ENCODE measurements at places on chromosomes 12 and 14.
A peak's percentile ranks its signal among the peaks of the same experiment; 100 is the strongest.

GRCh38 chr12:54654926-54655325 is 6.8 kb upstream of the DCD start:
- no peak for DNase-seq

DNA sequence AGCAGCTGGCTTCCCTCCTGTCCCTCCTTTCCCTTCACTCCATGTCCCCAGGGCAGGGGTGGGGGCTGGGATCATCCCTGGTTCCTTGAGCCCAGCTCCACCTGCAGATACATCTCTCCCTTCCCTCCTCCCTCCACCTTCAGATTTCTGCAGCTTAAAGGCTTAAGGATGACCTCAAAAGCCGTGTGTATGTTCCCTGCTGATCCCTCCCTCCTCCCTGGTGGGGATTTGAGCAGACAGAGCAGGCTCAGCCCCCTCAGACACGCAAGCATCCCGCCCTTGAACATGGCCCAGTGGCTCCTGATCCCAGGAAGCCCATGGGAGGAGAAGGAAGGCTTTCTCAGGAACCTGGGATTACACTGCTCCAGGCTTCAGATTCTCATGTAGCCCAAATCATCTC is 82.9 kb upstream of the RIN3 start:
- no peak for DNase-seq

DNA sequence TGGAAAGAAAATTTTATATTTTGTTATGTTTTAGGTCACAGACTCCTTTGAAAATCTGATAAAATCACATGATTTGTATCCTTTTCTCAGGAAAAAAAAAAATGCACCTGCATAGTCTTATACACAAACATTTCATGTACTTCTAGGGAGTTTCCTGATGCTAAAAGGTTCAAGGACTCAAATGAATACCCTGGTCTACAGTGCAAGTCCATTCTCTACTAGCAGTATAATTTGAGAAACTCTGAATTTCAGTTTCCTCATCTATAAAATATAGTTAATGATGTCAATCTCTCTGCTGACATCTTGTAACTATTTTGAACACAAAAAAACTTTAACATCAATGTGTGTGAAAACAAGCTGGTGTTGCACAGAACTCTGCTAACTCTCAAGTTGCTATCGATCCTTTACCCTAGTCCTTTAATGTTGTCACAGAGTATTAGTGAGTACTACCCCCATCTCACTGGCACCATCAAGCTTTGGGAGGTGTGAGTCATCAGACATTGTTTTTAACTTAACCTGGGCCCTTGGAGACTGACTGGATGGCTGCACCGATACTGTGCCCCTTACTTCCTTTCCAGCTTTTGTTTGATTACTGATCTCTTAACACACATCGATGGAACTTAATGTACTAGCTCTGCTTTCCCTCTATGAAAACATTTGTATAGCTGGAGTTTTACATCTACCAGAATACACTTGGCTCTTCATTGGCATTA is 251.9 kb upstream of the SOX5 start:
- DNase-seq = no peak

- no peak for DNase-seq
Observed at GRCh38 chr14:100586403-100587085, 673 bp downstream of the BEGAIN start.

- peak; percentile 56 for DNase-seq
Observed at GRCh38 chr12:55188974-55189556, 31.8 kb upstream of the OR10A7 start.

DNA sequence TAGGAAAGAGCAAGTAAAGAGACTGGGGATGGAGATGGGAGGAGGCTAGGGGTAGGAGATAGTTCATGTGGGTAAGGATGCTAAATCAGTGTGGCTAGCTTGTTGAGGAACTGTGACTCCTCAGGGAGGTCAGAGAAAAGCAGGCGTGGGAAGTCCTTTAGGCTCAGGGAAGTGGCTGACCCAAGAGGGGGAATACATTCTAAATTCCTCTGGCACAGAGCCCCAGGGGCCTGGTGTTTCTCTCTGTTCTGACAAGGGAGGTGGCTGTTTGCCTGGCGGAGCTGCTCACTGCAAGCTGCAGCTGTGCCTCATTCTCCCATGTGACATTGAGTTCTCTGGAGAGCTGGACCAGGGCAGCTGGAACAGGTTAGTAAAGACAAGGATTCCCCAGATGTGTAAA is 152.2 kb upstream of the SLC38A2 start:
- DNase-seq = peak; percentile 83

DNA sequence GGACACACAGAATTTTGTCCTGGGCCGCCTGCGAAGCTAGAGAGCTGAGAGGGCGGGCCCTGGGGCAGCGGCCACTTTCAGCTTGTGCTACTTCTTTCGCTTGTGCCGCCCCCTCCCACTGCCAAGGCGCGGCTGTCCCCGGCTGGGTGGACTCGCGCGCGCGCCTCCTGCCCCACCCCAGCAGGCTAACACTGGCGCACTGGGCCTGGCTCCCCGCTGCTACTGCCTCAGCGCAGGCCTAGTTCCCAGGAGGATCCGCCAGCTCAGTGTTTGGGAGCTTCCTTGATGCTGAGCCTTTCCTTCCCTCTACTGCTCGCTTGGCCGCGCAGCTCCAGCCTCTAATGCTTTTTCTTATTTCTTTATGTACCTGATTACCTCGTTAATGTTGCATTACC is 27.4 kb upstream of the METAP2 start:
- peak; percentile 23 for DNase-seq

DNA sequence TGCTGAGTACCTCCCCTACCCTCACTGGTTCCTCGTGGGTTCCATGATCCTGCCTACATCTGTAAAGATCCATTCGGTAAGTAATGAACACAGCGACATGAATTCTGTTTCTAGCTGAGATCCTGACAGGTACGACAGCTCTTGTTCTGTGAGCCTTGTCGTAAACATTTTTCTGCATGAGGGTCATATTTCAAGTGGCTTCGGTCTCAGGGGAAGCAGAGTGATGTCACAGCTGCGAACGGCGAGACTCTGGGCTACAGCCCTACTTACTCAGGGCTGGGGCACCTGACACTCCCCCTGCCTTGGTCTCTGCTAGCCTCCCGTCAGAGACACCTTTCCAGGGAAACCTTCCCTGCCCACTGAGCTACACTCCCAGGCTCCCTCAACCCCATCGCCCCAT is 85.8 kb downstream of the RBM19 start:
- no peak for DNase-seq

DNA sequence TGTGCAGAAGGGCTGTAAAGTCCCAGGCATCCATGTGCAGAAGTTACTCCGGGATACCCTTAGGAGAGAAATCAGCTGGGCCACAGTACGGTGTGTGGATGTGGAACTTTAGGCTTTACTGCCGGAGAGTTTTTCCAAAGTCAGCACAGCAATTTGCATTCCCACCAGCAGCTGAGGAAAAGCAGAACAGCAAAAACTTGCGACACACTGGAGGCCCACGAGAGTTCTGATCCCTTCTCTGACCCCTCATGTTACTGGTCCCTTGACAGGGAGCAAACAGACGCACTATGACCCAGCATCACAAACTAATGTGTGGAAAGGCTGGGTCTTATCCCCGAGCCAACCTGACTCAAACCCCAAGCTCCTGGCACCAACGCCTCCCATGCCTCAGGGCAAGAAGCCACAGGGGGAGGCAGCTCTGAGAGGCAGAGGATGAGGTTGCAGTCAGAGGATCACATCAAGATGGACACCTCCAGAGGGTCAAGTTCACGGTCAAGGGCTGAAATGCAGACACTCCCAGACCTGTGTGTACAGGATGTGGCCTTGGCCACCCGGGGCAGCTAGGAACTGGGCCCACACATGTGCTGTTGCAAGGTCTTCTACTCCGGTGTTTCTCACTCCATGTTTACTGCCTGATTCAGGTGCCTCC is 38.6 kb downstream of the CCDC88C start:
- no peak for DNase-seq

GRCh38 chr12:15963271-15963670 is 52.1 kb downstream of the DERA start:
- no peak for DNase-seq

- peak; percentile 29 for DNase-seq
Observed at GRCh38 chr14:99807413-99808153, 14.4 kb downstream of the EML1 start.

GRCh38 chr12:40688085-40688725 is 4.0 kb upstream of the CNTN1 start:
- no peak for DNase-seq

GRCh38 chr12:98799822-98800221 is 154.7 kb downstream of the APAF1 start:
- DNase-seq = no peak

- no peak for DNase-seq
Observed at GRCh38 chr12:127383281-127383680, 883.7 kb upstream of the TMEM132C start.

DNA sequence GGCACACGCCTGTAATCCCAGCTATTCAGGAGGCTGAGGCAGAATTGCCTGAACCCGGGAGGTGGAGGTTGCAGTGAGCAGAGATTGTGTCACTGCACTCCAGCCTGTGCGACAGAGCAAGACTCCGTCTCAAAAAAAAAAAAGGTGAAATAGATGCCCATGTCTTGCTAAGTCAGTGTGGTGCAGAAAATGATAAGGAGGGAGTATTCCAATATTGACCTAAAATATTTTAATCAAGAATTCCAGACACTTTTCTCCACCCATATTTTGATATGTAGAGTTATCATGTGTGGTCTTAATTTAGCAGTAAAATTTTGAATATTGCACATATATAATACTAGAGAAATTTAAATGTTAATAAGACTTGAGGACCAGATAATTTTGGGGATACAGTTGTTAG is 57.7 kb downstream of the WNK1 start:
- no peak for DNase-seq

- no peak for DNase-seq
Observed at GRCh38 chr12:38324912-38325311, 8.3 kb downstream of the ALG10B start.

- DNase-seq = no peak
Observed at GRCh38 chr14:34065236-34065635, 114.4 kb upstream of the EGLN3 start.

- no peak for DNase-seq
Observed at GRCh38 chr12:54142114-54142475, 46.7 kb downstream of the SMUG1 start.

DNA sequence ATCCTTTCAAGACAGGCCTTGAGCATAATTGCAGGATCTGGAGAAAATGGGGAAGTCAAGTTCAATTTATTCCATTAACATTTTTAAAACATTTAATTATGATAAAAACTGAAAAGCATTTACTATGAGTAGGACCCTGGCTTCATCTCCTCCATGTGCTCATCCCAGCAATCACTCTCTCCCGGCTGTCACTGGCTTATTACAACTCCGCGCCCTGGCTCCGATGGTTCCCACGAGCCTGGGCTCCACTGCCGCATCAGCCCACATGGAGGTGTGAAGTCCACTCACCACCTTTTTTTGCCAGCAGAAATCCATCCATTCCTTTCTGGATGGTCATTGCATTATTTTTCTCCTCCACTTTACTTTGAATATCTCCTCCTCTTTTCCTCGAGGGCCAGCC is 194.4 kb downstream of the EMP1 start:
- peak; percentile 79 for DNase-seq

DNA sequence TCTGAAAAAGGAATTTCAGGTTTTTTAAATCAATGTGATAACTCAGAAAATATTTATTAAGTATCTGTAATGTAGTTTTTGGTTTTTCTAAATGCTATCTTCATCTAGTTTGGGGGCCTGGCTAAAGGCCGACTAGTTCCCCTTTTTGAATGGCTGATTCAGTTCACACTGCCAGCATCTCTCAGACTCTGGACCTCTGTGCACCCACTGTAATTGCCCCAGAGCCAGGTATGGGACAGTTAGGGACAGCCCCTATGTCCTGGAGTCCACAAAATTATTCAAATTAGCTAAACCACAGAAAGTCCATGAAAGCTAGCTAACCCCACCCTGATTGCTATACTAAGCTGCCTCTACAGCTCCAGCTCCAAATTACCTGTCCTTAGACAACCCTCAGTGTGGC is 49.1 kb upstream of the RGS6 start:
- no peak for DNase-seq

DNA sequence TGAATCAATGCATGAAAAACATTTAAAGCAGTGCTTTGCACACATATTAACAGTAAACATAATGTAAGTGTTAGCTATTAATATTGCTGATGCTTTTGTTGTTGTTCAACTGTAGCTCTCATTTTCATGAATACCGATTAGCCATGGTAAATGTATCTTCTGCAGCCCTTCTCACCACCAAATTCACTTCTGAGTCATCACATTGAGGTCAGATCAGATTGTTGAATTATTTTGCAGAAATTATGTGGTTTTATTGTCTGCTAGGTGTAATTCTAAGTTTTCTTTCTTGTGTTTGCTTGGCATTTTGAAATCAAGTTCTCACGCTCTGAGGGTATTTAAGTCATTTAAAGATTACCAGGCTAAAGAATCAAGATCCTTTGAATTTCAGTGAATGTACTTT is 74.6 kb downstream of the AKAP6 start:
- no peak for DNase-seq

GRCh38 chr14:92348154-92348553 is 25.2 kb downstream of the SLC24A4 start:
- no peak for DNase-seq

- DNase-seq = no peak
Observed at GRCh38 chr14:59086241-59086882, 102.1 kb upstream of the DAAM1 start.

DNA sequence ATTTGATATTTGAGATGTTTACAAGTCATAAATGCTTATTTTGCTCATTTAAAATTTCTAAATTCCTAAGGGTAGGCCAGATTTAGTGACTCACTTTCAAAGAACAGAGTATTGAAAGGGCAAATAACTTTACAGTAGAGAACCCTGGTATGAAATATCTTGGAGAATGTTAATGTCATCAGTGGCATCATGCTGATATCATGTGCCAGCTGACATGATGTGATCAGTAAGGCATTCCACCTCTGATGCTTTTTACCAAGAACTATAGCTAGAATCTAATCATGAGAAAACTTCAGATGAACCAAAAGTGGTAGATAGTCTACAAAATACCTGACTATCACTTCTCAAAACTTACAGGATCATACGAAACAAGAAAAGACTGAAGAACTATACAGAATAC is 2.9 kb upstream of the FLRT2 start:
- DNase-seq = no peak

DNA sequence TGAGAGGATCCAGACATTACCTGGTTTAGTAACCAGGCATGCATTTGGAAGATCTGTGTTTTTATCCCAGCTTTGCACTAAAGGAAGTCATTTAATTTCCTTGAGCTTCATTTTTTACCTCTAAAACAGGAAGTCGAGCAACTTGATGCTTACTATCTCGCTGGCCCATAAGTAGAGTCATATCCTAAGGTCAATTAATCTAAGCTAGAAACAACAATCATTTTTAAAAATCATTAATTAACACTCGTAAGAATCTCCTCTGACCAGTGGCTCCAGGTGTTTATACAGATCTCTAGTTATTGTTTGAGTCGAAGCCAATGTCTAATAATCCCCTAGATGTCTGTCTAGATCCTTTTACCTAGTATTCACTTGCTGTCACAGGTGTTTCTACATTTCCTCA is 355.8 kb upstream of the DCN start:
- DNase-seq = no peak

GRCh38 chr14:105146181-105146975 is 22.2 kb downstream of the JAG2 start:
- DNase-seq = peak; percentile 10

GRCh38 chr12:119069147-119069642 is 87.9 kb downstream of the SRRM4 start:
- DNase-seq = no peak

- DNase-seq = peak; percentile 24
Observed at GRCh38 chr12:11877869-11878780, 192.6 kb upstream of the BCL2L14 start.
